ENCODE measurements at places on chromosomes 12 and 14. TPM values are rescaled to one million over a fixed set of nuclear protein-coding genes. Genes with fewer than 3 reads are reported as not detected.
A peak's percentile ranks its signal among the peaks of the same experiment; 100 is the strongest.

DNA sequence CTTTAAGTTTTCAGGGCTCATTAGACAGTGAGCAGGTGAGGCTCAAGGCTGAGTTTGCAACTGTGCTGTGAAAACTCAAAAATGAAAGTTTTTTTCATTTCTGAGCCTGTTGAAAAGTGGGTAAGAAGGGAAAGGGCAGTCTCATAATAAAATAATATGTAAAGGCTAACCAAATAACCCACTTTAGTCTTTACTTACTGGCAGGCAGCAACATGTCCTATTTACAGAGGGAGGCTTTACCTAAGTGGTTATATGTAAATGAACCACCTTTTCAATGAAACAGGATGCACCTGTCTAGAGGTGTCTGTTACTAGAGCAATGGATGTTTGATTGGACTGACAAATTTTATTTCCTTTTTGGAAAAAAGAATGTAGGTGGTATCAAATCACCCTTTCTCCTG, 158.0 kb downstream of the ETV6 start:
- DNase-seq = no peak

DNA sequence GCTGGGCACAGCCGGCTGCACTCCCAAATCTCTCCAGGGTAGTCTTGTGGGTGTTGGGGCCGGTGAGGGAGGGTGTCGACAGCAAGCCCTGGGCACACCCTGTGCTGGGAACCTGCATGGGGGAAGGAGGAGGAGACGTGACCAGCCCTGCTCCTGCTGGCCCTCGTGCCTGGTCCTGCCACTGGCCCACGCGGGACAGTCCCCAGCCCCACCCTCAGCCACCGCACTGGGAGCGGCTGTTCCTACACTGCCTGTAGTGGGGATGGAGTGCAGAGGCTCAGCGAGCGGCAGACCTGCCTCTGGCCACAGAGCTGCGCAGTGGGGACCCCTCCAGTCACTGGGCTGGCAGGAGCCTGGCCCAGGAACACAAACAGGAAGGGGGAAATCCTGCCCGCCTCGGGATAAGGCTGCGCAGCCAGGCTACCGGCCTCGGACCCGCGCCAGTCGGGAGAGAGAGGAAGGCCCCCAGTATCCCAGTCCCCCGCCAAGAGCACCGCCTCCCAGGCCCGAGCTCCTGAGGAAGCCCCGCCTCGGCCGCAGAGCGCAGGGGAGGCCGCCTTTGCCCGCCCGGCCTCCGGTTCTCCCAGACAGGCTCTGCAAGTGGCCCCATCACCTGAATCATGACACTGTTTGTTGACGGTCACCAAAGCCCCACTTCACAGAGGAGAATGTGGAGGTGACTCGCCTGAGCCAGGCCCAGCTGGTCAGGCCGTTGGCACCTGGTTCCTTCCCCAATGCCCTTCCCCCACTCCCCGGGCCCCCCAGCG, 10.6 kb downstream of the AHNAK2 start:
- DNase-seq = no peak

DNA sequence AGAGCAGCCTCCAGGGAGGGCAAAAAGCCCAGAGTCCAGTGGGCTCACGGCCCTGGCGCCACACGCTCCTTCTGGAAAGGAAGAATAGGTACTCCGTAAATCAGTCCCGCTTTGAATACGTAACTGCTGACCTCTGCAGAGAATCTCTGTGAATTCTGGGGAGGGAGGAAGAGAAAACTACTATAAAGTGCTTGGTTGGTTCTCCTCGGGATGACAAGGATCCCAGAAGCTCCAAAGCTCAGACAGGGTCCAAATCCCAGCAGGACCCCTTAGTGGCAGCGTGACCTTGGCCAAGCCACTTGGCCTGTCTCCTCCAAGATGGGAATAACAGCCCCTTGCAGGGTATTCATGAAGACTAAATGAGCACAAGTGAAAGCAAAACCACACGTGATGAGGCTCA, 31.7 kb downstream of the ANO2 start:
- DNase-seq = peak; percentile 33

DNA sequence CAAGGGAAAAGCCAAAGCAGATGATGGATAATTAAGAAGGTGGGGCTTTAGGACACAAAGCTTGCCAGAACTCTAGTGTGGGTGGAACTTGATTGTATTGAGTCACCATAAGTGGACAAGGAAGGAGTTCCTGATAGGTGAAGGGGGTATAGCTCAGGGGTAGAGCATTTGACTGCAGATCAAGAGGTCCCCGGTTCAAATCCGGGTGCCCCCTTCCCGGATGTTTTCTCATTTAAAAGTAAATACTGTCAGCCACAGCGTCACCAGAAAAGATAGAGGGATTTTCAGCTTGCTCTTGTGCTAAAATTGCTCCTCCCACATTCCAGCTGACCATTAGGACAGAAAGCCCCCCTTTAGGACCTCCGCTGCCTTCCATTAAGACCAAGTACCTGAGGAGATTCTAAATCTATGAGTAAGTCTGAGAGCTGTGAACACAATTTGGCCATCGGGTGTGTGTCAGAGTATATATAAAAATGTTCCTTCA, 36.6 kb downstream of the DCAF4 start:
- no peak for DNase-seq

GRCh38 chr12:80862531-80862930, 75.2 kb downstream of the LIN7A start:
- DNase-seq = no peak

The SIX1 gene
- 2.6 TPM for total RNA-seq

- no peak for DNase-seq
Observed at GRCh38 chr14:96698960-96699539, 98.1 kb upstream of the VRK1 start.

The PIK3C2G gene
- total RNA-seq = 0.13 TPM

The TAS2R50 gene
- total RNA-seq = 2.0 TPM

- no peak for DNase-seq
Observed at GRCh38 chr12:89829434-89829975, 120.9 kb upstream of the ATP2B1 start.

DNA sequence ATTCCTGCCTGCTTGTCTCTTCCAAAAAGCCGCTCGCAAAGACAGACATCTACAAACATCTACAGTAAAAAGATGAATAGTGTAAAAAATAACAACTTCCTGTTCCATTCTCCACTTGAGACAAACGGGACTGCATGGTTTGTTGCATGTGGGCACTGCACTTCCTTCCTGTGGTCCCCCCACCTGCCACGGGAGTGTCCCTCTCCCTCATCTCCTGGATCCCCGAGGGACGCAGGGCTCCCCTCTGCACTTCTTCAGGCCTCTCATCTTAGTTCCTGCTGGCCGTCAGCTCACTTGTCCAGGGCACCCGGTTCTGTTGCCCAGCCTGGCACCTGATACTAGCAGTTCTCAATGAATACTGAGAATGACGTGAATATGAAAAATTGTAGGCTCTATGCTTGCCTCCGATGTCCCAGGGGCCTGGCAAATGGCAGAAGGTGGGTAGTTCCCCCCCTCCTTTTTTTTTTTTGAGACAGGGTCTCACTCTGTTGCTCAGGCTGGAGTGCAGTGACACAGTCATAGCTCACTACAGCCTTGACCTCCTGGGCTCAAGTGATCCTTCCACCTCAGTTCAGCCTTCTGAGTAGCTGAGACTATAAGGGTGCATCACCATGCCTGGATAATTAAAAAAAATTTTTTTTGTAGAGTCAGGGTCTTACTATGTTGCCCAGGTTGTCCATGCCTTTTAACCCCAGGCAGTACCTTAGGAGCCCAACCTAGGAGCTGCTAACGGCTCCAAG, 3.5 kb upstream of the KLC1 start:
- DNase-seq = no peak

- DNase-seq = no peak
Observed at GRCh38 chr14:63229330-63230059, 25.3 kb downstream of the RHOJ start.

DNA sequence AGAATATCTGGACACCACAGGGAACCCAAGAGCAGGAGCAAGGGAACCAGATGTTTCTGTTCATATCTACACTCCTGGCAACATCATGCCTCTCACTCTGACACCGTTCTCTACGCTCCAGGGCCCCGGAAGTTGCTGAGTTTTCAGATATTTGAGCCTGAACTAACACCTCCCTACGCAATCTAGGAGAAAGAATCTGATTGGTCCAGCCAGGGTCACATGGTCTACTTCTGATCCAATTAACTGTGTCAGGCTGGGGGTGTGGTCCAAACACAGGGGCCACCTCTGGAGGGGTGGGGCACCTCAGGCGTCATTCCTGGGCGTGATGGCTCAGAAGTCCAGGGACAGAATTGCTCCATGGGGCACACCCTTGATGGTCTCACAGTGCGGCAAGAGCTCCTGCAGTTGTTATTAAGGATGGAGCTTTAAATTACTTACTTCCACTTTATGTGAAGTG, 165.5 kb downstream of the PTPN11 start:
- DNase-seq = no peak

DNA sequence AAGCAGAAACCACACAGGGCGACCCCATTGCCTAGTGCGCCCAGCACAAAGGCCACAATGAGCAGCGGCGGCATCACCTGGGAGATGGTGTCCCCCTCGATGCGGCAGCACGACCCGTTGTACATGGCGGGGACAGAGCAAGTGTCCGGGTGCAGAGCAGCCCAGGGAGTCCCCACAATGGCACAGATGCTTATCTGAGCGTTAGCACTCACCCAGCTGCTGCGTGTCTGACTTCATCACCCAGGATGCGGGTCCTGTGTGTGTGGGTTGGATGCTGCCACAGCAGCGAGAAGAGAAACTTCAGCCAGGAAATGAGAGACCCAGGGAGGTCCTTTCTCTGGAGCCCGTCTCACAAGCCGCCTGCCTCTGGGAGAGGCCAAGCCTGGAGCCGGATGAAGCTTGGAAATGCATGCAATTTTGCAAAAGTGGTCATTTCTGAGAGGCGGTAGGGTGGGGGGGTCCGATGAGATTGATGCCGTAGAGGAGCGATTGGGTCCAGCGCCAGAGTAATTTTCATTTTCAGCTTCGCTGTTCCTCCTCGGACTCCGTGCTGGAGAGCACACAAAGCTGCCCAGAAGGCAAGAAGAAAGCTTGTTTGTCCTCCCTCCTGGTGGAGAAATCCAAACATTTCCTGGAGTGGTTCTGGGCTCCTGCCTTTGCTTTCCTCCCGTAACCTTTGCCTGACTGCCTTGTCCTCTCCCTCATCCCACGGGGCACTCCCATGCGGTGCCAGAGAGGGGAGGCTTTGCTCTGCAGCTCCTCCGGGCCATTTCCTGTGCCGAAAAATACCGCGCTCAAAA, at the start of gene HCAR1:
TSS of gene HCAR1 (minus strand) at position 630 of the 800 bp plus-strand sequence. CDS start at position 125, 505 bp downstream.
- DNase-seq = no peak

The GPR137C gene
- total RNA-seq = 0.13 TPM

- no peak for DNase-seq
Observed at GRCh38 chr12:122643207-122643805, 59.9 kb downstream of the HCAR2 start.

DNA sequence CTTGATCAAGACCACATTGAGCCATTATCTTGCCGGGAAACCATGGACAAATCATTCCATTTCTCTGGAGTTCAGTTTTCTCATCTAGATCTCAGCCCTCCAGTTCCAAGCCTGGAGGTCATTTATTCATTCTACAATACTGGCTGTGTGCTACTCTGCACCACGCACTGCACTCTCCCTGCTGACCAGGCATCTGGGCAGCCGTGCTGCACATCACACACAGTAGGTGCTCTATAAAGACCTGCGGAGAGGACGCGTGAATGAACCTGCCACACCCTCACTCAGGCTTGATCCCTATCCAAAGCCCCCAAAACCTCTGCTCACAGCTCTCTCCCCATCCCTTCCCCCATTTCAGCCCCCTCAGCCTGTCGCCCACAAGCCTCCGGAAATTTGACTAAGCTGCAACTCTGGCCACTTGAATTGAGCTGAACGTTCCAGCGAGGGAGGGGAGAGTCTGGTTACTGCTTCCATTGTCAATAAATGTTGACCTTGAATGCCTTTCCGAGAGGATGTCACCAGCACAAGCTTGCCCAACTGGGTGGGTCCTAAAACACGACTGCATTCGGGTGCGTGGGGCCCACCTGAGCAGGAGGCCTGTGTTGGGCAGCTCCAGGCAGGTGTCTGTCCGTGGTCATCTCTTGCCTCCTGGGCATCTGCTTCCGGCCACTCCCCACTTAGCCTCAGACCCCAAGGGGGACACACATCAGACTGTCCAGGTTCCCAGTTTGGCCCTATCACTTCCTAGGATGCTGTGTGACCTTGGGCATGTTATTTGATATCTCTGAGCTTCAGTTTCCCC, 17.8 kb downstream of the FAIM2 start:
- DNase-seq = no peak

DNA sequence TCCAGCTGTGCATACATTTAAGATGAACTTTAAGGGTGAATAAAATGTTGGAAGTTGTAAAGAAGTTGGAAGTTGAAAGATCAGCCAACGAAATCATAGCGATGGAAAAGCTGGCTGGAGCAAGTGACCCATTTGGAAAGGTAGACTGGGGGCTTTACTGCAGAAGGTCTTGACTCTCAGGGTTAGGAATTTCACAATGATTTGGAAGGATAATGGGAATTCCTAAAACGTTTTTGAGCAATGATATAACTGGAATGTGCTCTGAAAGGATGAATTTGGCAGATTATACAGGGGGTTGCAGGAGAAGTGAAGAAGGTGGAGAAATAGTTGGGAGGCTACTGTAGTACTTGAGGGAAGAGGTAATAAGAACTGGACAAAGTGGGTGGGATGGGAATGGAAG, 27.4 kb downstream of the EMP1 start:
- no peak for DNase-seq

The C3AR1 gene
- total RNA-seq = 53.1 TPM

- no peak for DNase-seq
Observed at GRCh38 chr14:85071447-85071846, 458.5 kb upstream of the FLRT2 start.

DNA sequence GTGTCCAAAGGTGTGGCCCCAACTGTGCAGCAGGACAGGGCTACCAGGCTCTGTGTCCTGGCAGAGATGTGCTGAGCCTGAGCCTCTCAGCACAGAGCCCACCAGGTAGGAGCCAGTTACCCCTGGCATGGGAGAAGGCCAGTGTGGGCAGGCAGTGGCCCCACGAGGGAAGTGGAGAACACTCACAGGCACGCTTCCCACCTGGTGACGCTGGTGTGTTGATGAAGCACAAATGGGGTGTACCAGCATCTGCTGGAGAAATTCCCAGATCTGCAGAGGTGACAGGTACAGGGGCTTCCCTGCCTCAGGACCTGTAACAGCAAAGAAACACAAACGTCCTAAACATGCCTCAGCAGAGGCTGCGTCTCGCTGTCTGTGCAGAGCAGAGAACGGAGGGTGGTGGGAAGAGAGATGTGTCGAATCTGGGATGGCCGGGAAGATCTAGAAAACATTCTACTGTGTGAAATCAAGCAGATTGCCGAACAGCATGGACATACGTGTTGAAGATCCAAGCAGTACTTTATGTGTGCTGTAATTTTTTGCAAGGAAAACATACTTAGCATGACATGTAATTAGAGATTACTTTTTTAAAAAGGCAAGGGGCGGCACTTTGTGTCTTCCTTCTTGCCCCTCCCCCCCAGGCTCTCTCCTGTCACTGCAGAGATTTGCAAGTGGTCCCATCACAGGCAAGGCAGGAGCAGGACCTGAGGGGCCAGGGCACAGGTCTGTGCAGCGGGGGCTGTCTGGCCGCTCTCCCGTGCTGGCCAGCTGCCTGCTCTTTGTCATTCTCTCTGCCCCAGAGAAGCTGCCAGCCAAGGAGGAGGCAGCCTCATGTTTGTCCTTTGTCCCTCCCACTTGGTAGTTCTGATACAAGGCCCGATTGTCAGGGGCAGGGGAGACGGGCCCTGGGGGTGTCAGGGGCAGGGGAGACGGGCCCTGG, 17.3 kb downstream of the HIP1R start:
- DNase-seq = no peak

All from mesenteric fat pad (tissue), 1 donor.